A549 treated with GW870086 at 1 μM for 4 hours (cell line): ENCODE measurements at places on chromosomes 2 and 18. TPM values are rescaled to one million over a fixed set of nuclear protein-coding genes. Genes with fewer than 3 reads are reported as not detected.

The IL1R1 gene
- total RNA-seq, result 24.1 to 37.2 TPM (median 32.8 TPM) in 5 replicates

The SERPINB11 gene
- total RNA-seq, result 0.13 to 0.17 TPM (median 0.15 TPM) in 3 of 5 replicates, not detected in the others

The C2orf66 gene
- 0.12 TPM in 1 of 5 replicates, not detected in the others for total RNA-seq

The IRS1 gene
- total RNA-seq, result 10.5 to 15.2 TPM (median 12.6 TPM) in 5 replicates

The PMAIP1 gene
- 14.2 to 18.0 TPM (median 15.6 TPM) in 5 replicates for total RNA-seq

The BMP10 gene
- not detected in 5 replicates for total RNA-seq

The PLCD4 gene
- total RNA-seq, result 0.29 to 0.68 TPM (median 0.44 TPM) in 5 replicates

The VWC2L gene
- not detected in 5 replicates for total RNA-seq
